ENCODE measurements at places on chromosomes 1 and 21.
A peak's percentile ranks its signal among the peaks of the same experiment; 100 is the strongest.

GRCh38 chr1:109389638-109390341 lies 7.9 kb downstream of the SORT1 start:
- no peak for DNase-seq

DNA sequence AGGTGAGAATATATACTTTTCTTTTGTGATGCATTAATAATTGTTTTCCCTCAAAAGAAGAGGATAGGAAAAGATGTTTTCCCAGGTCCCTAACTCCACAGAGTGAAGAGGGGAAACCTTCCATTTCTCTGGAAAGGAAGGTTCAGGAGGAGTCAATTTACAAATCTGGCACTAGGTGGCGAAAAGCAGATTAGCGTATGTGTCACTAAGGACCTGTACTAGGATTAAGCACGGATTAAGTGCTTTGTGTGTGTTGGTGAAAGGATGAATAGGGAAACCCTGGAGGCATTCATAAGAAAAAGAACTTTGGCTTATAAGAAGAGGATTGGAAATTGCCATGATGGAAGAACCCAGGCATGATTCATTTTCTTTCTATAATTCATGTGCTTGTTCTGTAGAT lies 410.1 kb upstream of the PLXNA2 start:
- DNase-seq, result peak; percentile 69

GRCh38 chr1:8362701-8363101 lies 44.8 kb downstream of the SLC45A1 start:
- no peak for DNase-seq

DNA sequence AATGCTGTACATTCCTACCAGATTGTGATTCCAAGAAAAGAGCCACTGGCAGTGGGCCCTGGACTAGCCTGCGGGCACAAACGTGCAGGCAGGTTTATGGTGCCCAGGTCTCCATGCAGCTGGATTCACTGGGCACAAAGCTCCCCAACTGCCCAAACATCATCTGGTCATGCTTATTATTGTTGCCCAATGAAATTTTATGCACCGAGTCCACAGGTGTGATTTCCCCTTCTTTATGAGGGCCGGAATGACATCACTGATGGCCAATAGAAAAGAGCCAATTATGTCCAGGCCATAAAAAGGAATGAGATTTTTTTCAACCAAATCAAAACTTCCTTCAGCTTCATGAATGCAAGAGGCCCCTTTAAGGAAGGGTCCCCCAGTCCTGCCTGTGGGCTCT lies 66.2 kb downstream of the ERI3 start:
- DNase-seq, result no peak

DNA sequence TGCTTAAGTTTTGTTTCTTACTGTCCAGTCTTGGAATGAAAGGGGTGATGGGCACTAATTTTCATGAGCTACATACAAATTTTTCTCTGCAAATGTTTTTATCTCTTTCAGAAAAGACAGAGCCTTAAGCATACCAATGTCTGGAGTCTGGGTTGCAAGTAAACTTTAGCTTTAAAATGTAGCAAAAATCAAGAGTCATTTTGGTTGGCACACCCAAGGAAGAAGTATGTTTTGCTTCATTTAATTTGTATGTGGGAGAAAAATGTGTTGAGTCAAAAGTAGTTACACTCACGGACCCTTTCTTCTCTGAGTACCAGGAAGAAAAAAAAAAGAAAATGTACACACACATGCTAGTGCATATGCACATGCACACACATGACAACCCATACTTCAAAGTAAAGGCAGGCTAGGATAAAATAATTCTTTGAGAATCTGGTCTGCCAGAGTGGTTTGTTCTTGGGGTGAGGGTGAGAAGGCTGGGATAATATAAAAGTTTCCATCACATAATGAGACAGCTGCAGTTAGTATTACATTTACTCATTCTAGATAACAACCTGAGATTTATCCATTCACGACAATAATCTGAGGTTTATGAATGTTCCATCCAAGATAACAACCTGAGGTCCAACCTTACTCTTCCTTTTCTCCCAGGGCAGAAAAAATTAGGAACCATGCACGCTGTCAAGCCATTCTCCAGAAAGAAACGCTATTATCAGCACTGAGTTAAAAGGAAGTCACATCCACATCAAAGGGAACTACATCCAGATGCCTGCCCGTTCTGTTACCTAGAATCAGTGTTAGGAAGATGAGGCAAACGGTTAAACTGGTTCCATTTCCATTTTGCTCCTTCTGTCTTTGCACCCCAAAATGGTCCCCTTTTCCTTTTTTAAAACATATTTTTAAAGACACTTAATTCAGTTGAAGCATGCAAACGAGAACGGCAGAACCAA lies 9.3 kb downstream of the DPYD start:
- DNase-seq, result no peak

DNA sequence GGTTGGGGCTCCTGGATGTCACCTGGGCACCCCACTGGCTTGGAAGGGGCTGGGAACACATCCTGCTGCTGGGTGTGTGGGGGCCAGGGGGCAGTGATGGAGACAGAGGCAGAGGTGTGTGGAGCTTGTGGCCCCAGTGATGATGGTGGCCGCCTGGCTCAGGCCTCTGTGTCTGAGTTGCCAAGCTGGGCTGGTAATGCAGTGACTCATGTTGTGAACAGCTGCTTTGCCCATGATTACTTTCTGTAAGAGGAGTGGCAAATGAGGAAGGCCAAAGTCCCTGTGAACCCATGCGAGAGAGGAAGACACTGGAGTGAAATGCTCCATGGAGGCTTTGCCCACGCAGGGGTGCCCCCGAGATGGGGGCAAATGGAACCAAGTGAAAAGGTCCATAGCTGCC lies 86.8 kb downstream of the KCNJ6 start:
- no peak for DNase-seq

DNA sequence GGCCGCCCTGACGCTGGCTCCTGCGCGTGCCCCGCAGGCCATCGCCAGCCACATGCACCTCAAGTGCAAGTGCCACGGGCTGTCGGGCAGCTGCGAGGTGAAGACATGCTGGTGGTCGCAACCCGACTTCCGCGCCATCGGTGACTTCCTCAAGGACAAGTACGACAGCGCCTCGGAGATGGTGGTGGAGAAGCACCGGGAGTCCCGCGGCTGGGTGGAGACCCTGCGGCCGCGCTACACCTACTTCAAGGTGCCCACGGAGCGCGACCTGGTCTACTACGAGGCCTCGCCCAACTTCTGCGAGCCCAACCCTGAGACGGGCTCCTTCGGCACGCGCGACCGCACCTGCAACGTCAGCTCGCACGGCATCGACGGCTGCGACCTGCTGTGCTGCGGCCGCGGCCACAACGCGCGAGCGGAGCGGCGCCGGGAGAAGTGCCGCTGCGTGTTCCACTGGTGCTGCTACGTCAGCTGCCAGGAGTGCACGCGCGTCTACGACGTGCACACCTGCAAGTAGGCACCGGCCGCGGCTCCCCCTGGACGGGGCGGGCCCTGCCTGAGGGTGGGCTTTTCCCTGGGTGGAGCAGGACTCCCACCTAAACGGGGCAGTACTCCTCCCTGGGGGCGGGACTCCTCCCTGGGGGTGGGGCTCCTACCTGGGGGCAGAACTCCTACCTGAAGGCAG lies 23.4 kb upstream of the ARF1 start:
- DNase-seq, result no peak

- DNase-seq, result peak; percentile 95
Measured at GRCh38 chr1:209569455-209570207, 13.9 kb upstream of the CAMK1G start.

- DNase-seq, result no peak
Measured at GRCh38 chr1:20362856-20363255, 72.2 kb downstream of the VWA5B1 start.

DNA sequence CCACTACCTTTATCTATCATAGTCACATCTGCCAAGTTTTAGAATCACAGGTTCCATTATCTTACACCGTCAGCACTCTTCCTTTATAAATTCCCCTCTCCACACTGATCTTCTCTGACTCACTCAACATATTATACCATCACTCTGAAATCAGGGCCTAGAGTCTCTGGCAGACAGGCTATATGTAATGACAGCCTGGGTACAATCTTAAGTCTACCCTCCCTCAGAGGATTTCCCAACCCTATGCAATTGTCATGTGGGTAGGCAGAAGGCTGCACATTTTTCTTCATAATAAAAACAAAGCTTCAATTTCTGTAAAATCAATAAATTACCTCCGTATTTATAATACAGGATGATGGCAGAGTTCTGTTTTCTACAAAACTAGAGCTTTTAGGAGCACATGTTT lies 138.0 kb downstream of the RERE start:
- DNase-seq, result peak; percentile 68

- no peak for DNase-seq
Measured at GRCh38 chr21:45351526-45352275, 53.3 kb upstream of the COL18A1 start.

DNA sequence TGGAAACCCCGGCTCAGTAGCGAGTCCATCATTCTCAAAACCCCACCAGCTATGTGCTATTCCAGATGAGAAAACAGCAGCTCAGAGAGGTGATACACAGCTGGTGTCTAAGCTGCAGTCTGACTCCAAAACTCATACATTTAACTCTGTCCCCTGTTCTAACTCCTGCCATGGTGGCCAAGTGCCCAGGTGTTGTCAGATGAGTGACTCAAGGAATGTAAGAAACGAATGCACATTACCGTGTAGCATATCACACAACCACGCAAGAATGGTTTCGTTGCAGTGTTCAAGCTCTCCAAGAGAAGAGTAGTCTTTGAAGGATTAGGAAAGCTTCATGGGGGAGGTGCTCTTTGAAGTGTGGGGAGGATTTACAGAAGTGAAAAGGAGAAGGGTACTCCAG lies 4.7 kb upstream of the XKR8 start:
- DNase-seq, result no peak

DNA sequence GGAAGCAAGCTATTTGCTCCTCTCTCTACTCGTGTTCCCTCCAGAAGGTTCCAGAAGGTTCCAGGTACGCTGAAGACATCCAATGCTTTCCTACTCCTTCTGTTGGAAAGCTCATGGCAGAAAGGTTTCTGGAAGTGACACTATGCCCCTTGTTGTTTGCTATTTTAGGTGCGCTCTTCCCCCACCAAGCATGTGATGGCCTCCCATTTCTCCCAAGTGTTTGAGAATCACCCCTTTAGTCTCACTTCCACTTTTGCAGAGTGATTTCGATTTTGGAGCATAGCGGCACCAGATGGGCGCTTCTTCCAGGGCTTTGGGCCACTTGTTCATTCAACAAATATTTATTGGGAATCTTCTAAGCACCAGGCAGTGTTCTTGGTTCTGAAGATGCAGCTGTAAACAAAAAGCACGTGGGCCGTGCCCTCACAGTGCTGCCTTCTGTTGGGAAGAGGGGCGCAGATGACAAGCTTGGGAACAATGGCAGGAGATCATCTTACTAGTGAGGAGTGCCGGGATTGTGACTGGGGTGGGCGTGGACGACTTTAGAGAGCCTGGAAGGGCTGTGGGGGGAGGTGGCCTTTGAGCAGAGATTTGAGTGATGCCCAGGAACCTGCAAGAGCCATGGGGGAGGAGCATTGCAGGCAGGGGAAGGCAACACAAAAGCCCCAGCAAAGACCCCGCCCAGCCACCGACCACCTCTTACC lies 43.0 kb upstream of the TARDBP start:
- DNase-seq, result no peak

- DNase-seq, result peak; percentile 86
Measured at GRCh38 chr1:231091831-231092301, 51.8 kb upstream of the FAM89A start.

DNA sequence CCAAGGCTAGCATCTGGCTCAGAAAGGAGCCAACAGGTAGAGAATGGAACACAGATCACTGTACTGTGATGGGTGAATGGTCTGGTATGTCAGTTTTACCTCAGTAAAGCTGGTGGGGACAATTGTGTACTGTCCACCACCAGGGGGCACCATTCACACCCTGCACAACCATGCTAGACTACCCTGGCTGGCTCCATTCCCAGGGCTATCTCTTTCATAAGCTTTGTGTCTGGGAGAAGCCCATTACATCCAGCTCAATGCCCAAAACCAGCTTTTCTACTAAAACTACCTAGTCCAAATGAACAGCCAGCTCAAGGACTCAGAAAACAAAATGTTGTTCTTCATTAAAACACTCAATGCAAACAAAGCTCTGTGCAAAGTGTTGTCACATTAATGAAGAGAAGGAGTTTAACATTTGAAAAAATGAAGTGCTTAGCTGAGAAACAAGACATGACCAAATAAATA lies 62.0 kb upstream of the RASAL2 start:
- DNase-seq, result peak; percentile 88

- no peak for DNase-seq
Measured at GRCh38 chr1:24454673-24455072, 39.1 kb downstream of the NIPAL3 start.

DNA sequence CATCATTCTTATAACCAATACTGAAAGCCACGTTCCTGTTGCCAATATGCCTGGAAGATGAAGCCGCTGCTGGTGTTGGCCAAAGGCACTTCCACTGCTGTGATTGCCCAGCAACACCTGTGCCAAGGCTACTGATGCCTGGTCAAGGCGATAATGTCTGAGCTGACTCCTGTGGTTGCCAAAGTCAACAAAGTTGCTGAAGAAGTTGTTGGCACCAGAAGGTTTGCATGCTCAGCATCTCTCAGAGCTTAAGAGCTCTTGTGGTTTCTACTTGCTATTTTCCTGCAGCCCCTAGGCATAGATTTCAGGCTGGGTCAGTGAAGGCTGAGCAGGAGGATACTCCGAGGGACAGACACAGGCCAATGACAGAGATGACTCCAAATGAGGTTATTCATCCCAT lies 63.4 kb upstream of the RAB3GAP2 start:
- DNase-seq, result no peak

DNA sequence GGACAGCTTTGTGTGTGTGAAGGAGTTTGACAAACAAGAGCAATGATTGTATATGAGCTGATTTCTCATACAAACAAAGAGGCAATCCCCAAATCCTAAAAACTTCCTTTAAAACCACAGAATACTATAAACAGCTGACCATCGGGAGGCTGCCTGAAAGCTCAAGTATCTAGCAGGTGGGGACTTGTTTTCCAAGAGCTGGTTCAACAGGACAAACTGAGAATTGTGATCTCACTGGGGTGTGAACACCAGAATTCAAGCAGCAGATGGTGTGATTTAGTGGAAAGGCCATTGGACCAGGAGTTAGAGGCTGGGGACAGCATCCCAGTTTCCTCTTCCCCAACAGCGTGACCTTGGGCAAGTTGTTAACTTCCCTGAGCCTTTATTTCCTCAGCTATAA lies 13.9 kb downstream of the LMX1A start:
- DNase-seq, result no peak

GRCh38 chr1:173190101-173190936 lies 16.8 kb downstream of the TNFSF4 start:
- DNase-seq, result no peak

DNA sequence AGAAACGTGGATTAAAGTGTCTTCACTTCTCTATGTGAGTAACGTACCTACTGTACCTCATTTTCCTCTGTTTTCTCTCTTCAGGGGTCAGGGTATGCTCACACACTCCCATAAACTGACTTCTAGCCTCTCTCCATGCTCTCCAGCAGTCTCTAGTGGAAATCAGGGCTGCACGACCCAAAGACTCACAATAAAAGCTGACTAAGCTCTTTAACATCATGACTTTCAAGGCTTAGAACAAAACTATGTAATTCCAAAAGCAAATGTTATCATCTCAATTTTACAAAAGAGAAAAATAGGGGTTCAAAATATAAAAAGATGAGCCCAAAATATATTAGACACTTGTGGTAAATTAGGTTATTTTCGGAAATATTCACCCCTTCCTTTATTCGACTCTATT lies 62.5 kb upstream of the KRTAP11-1 start:
- no peak for DNase-seq

All from trophoblast cell (in vitro differentiated cells and primary cell).